HCT116 (cell line): ENCODE measurements at places on chromosomes 5 and 9. TPM values are rescaled to one million over a fixed set of nuclear protein-coding genes. Genes with fewer than 3 reads are reported as not detected.

The GCNT1 gene
- 5.8 TPM for total RNA-seq

The ERAP2 gene
- 2.2 TPM for total RNA-seq

- no peaks in the 10 kb centered on the region for H3K27me3 ChIP-seq
- H3K4me3 ChIP-seq, result no peak overlapping the region
- DNase-seq, result no peak
Measured at GRCh38 chr5:94945656-94946055, 327.2 kb downstream of the SLF1 start.

DNA sequence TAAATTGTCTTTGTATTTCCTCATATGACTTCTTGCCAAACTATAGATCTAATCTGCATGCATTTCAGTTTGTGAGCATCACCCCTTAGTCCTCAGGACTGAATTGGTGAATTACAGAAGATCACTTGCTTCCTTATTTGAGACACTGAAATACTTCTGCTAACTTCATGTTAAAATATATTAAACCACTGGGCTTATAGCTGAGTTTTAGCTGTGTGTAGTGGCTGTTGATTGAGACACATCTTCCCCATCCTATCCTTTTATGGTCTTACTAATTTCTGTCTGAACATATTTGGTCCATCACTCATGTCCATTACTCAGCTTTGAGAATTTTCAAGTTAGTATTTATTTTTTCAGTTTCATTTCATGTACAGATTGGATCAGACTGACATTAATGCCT is 295.9 kb downstream of the PSAT1 start:
- H3K27ac ChIP-seq, result no peak overlapping the region
- no peak for DNase-seq
- peaks cover 24% of the 10 kb centered on the region; the same call in 1 of the 2 replicates for H3K27me3 ChIP-seq
- H3K36me3 ChIP-seq, result no peaks in the 10 kb centered on the region
- no peak overlapping the region for H3K4me3 ChIP-seq

DNA sequence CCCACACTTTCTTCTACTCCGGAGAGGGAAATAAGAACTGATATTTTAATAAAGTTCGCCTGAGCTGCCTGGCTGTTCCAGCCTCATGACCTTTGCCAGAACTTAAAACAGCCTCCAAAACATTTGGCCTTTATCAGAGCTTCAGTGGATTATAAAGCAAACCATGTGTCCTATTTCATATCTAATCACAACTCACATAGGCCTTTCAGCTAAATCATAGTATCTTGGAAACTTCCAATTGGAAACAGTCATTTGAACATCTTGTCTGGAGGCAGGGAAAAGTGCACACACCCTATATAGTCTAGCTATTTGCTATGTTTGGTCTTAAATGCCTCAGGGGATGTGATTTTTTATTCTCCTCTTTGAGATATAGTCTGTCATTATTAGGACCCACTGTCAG is 46.0 kb upstream of the FREM1 start:
- no peak for DNase-seq
- H3K4me3 ChIP-seq, result no peak overlapping the region
- H3K36me3 ChIP-seq, result no peaks in the 10 kb centered on the region
- H3K4me1 ChIP-seq, result no peaks in the 10 kb centered on the region
- peaks cover 11% of the 10 kb centered on the region; the same call in 1 of the 2 replicates for H3K27me3 ChIP-seq

DNA sequence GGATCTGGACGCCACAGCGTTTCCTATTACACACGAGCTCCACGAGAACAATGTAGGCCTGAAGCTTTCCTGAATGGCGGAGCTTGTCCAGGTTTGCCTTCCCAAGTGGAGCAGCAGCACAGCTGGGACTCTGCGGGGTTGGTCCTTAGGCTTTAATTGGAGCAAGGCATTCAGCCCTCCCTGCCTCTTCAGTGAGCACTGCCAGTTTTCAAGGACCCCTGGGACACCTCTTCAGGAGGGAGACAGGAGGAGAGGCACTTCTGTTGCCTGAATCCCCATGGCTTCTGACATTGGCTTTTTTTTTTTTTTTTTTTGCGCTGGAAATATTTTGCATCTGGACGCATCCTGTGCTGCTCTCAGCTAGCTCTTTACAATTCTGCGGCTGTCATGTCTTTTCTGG is 179.4 kb downstream of the SEMA6A start:
- H3K36me3 ChIP-seq, result no peaks in the 10 kb centered on the region
- no peak overlapping the region for H3K27ac ChIP-seq
- no peak for DNase-seq
- H3K4me1 ChIP-seq, result no peaks in the 10 kb centered on the region
- no peak overlapping the region for H3K4me3 ChIP-seq

DNA sequence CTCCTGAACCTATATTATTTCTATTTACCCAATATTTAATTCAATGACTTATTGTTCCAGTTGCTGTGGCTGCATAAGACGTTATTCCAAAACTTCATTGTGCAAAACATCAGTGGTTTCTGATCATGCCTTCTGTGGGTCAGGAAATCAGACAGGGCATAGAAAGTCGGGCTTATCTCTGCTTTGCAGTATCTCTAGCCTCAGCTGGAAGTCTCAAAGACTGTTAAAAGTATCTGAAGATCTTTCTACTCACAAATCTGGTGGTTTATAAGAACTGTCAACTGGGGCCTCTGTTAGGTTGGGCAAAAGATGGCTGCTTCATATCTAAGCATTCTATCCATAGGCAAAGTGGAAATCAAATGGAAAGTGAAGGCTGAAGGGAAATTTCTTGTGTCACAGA is 687.7 kb upstream of the ARRDC3 start:
- no peak overlapping the region for H3K4me3 ChIP-seq
- no peak overlapping the region for H3K27ac ChIP-seq
- no peaks in the 10 kb centered on the region for H3K27me3 ChIP-seq
- H3K36me3 ChIP-seq, result no peaks in the 10 kb centered on the region

DNA sequence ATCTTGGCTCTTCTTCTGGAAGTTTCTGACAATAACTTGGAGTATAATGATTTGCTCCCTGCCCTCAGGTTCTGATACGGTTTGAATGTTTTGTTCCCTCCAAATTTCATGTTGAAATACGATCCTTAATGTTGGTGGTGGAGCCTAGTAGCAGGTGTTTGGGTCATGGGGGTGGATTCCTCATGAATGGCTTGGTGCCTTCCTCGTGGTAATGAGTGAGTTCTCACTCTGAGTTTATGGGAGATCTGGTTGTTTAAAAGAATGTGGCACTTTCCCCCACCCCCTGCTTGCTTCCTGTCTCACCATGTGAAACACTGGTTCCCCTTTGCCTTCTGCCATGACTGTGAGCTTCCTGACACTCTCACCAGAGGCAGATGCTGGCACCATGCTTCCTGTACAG is 103.0 kb upstream of the OSMR start:
- no peak for DNase-seq
- H3K36me3 ChIP-seq, result no peaks in the 10 kb centered on the region
- no peaks in the 10 kb centered on the region for H3K4me1 ChIP-seq
- no peak overlapping the region for H3K4me3 ChIP-seq
- no peak overlapping the region for H3K27ac ChIP-seq
- no peaks in the 10 kb centered on the region for H3K27me3 ChIP-seq

DNA sequence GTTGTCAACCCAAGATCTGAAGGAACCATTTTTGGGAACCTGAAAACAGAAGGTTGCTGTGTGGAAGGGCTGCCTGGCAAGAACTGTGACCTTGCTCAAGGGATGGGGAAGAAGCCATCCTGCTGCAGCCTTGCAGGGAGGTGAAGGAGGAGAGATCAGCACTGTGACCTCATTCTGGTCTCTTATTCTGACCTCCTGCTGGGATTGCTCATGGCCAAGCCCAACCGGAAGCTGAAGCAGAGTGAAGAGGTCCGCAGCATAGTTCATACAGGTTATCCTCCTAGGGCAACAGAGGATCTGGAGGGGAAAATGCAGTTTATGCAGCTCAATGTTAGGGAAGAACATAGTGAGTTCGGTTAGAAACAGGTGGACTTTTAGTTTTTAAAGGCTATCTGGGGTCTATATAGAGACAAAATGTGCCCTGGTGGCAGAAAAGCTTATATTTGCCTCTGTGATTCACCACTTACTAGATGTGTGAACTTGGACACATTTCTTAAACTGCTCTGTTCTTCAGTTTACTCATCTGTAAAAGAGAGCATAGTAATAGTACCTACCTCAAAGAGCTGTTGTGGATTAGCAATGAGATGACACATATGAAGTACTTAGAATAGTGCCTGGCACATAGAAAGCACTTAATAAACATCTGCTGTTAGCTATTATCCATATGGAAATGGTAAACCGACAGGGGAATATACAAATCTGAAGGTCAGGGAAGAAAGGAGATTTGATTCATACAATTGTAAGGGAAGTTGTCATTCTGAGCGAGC is 57.9 kb upstream of the BNC2 start:
- H3K4me1 ChIP-seq, result no peaks in the 10 kb centered on the region
- H3K27me3 ChIP-seq, result no peaks in the 10 kb centered on the region
- no peak for DNase-seq
- H3K36me3 ChIP-seq, result no peaks in the 10 kb centered on the region
- H3K4me3 ChIP-seq, result no peak overlapping the region

- no peak for DNase-seq
- peaks cover 39% of the 10 kb centered on the region for H3K4me1 ChIP-seq
- no peaks in the 10 kb centered on the region for H3K27me3 ChIP-seq
- peak overlapping the region; percentile 87 for H3K4me3 ChIP-seq
Measured at GRCh38 chr9:136544964-136545691, 720 bp downstream of the NOTCH1 start.
